Endothelial cell (in vitro differentiated cells): ENCODE measurements at places on chromosomes 5 and 9. TPM values are rescaled to one million over a fixed set of nuclear protein-coding genes. Genes with fewer than 3 reads are reported as not detected.
A peak's percentile ranks its signal among the peaks of the same experiment; 100 is the strongest.

Gene CD180
- not detected for total RNA-seq

- DNase-seq: peak; percentile 25
Measured at GRCh38 chr9:116661037-116661954, 25.8 kb upstream of the TRIM32 start.

DNA sequence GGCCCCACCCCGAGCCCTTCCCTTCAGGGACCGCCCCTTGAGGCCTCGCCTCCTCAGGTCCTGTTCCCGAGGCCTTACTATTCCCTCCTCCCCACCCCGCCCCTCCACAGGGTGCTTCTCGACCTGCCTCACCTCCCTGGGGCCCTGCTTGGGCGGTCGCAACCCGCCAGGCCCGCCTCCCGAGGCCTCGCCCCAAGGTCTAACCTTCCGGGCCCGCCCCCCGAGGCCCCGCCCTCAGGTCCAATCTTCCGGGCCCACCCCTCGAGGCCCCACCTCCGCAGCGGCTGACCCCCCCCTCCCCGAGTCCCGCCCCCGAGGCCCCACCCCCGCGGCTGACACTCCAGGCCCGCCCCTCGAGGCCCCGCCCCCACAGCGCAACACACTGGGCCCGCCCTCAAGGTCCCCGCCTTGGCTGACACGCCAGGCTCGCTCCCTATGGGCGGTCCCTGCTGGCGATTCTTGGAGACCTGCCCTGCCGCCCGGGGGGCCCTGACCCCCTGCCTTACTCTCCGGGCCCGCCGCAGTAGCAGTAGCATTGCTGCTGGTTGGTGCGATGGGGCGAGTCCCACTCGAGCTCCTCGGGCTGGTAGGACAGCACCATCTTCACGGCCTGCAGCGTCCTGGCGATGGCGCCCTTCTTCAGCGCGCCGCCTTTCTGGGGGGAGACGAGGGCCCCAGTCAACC lies 8.2 kb downstream of the PHF19 start:
- peak; percentile 92 for DNase-seq

- DNase-seq: no peak
Measured at GRCh38 chr5:38093855-38094254, 164.5 kb upstream of the EGFLAM start.
